HT-29 (cell line): ENCODE measurements at places on chromosomes 6 and 20.

DNA sequence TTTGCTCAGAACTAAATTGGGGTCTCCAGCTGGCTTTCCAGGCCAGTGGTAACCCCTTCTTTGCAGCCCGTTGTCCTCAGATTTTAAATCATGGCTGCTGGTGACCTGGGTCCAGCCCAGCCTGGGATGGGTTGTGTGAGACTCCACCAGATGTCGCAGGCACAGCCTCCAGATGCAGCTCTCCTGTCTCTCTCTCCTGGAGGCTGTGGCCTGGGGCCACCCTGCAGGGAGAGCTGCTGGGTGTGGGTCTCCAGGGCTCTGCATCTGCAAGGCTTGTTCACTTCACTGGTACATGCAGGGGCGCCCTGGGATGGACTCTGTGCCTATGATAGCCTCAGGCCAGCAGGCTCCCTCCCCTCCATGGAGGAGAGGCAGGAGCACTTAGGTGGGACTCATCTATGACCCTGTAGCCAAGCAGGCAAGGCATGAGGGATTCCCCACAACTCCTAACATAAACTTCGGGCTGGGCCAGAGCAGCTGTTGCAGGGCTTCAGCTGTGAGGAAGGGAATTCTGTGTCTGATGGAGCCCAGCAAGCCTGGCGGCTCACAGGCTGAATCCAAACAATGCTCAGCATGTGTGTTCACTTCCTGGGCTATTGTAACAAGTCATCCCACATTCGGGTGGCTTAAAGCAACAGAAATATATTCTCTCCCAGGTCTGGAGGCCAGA, 94.7 kb upstream of the NXT1 start:
- no peak for DNase-seq

- no peak for DNase-seq
Measured at GRCh38 chr6:111423055-111423633, 59.9 kb downstream of the REV3L start.

DNA sequence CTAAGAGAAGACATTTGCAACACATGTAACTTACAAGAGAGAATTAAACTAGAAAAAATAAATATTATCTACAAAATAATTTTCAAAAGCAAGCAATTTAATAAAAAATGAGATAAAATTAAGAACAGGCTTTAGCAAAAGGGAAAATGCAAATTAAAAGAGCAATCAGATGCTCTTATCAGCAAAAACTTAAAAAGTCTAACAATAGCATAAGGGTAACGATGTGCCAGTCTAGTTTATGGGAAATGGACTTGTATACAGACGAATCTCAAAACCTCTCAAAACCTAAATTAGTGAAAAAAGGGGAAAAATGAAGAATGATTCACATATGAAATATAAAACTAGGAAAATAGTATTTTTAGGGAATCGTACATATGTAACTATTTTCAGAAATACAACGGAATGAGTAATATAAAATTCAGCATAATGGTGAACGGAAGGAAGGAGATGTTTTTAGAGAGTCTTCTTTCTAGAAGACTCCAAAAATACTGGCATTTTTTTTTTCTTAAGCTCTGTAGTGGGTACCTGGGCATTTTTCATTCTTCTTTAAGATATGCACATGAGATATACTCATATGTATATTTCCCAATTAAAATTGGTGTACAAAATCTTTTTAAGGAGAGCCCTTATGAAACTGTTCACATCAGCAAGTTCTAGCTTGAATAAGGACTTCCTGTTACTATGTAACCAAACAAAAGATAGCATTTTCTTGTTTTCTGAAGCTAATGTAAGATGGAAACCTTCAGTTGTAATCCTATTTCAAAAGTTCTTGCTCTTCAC, 927 bp upstream of the MANEA start:
- DNase-seq, result no peak

DNA sequence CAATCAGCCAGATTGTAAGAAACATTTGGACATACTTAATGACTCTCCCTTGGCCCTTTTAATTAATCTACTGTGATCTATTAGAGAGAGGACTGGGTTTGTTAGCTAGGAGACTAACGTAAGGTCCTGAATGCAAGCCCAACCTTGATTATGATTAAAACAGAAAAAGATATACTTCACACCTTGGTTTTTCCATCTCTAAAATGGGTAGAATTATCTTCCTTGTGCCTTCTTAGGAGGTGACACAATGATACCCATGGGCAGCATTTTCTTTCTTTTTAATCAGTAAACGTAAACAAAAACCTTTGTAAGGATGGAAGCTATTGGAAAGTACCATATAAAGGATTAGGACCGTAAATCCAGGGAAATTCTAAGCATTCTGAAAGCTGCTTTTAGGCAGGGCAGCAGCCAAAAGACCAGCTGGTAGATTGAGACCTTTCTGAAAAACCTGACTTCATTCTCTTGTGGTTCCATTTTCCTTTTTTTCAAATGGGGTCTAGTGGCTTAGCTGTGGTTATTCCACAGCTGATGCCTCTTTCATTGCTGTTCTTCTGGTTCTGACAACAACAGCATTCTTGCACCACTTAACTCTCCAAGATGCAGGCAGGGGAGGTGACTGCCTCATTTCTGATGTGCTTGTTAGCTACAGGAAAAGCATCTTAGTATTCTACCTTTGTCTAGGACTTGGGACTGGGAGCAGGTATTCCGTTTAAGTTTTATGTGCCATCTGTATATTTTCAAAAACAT, 27.4 kb downstream of the RREB1 start:
- DNase-seq, result no peak

DNA sequence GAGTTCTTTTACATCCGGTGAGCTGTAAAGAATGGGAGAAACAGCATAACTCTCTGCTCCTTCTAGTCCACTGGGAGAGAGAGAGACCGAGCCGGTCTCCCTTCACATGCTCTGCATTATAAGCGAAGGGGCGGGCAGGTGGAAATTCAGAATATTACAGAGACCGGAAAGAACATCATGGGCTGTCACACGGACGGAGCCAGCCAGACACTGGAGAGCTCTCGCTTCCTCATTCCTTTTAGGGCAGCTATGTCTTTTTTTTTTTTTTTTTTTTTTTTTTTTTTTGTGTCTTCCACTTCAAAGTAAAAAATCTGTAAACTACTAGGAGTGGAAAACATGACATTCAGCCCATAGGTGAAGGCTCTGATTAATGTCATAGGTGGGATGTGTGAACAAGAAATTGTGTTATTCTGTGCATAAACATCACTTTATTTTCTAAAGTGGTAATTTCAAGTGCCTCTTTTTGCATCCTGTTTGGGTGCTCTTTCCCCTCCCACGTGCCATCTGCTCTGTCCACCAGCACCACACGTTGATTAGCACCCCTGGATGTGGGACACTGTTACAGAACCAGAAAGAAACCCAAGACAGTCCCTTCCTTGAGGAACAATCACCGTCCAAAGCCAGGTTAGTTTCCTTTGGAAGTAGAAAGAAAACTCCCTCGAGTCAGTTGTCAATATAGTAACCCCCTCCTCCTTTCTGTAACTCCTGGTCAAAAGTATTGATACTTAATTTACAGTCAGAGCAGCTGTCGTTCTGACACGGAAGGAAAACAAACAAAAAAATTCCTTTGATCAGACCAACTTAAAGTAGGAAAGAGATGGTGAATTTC, at the start of gene TAGAP:
TSS of gene TAGAP (minus strand) at position 93 of the 829 bp plus-strand sequence. CDS start 845 bp downstream, outside the sequence.
- DNase-seq, result no peak
